ENCODE measurements at places on chromosomes 5 and 9.

GRCh38 chr5:57362951-57363350 is 119.7 kb downstream of the ACTBL2 start:
- no peak for DNase-seq

GRCh38 chr5:126277762-126278161 is 145.4 kb upstream of the GRAMD2B start:
- no peak for DNase-seq

DNA sequence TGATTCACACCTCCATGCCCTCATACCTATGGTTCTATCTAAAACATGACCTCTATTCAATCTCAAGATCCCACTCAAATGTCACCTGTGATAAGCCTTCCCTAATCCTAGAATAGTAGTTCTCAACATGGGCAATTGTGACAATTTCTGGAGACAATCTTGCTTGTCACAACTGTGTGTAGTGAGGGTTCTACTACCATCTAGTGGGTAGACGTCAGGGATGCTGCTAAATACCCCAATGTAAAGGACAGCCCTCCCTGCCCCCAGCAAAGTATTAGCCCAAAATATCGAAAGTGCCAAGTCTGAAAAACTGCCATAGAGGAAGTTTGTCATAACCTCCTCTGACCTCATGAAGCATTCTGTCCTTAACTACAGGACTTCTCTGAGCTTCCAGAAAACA is 32.0 kb downstream of the TBCA start:
- no peak for DNase-seq

DNA sequence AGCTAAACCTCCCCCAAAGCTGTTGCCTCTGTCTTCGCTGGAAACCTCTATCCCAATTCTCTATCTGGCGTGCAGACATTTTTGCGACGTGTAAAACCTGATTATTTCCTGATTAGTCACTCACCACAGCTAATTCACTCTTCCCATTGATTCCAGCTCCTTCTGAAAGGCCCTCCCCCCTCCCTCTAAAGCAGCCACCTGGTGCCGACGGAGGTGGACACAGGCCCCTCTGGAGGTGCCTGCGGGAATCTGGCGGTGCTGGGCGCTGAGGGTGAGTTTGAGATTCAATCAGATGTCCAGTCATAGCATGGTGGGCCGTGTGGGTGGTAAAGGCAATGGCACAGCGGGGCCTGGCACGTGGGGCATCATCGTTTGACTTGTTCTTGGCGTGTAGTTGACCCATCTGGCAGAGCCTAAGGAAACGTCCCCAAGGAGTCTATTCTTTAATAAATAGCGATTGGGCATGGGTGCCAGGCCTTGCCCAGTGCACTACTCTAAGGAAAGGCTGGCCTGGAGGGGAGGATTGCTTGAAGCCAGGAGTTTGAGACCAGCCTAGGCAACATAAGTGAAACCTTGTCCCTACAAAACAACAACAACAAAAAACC is 271.1 kb upstream of the MVB12B start:
- DNase-seq, result peak; percentile 20

DNA sequence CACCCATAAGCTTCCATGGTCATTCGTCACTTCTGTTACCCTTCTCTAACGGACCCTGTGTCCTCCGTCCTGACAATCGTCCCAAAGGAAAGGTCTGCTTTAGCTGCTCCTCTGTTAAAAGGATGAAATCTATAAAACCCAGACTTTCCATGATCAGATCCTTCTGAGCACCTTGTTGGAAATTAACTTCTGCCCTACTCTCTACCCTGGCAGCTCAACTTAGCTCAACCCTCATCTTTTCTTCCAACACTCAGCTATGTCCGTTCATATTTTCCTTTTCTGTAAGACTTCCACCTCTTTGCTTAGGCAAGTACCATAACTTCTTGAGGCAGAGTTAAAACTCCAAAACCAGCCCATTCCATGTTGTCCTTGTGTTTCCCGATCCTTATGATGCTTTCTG is 205.4 kb downstream of the SPATA31A6 start:
- DNase-seq, result no peak

DNA sequence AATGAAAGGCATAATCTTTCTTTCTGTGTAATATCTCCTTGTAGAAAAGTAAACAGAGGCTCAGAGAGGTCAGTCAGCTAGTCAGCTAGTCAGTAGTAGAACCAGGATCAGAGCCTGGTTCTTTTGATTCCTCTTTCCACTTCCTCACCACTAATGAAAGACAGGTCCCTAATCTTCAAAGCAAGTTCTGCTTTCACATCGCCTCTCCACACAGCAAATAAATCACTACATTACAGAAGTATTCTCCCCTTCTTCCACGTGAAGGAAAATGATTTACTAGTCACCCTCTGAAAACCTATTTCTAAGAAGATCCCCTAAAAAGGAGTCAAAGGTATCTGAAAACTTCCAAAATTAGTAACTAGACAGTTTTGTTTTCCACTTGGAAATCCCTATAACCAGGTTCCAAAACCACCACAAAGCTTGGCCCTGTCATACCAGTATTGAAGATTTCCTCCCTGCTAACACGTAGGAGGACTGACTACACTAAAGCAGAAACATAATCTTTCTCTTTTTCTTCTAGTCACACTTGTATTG is 140.5 kb upstream of the TARS1 start:
- no peak for DNase-seq

- no peak for DNase-seq
These were observed 67.0 kb downstream of the LPAR1 start for GRCh38 chr9:110971234-110971633.

- DNase-seq, result no peak
These were observed 131.8 kb downstream of the LURAP1L start for GRCh38 chr9:12906646-12907045.

DNA sequence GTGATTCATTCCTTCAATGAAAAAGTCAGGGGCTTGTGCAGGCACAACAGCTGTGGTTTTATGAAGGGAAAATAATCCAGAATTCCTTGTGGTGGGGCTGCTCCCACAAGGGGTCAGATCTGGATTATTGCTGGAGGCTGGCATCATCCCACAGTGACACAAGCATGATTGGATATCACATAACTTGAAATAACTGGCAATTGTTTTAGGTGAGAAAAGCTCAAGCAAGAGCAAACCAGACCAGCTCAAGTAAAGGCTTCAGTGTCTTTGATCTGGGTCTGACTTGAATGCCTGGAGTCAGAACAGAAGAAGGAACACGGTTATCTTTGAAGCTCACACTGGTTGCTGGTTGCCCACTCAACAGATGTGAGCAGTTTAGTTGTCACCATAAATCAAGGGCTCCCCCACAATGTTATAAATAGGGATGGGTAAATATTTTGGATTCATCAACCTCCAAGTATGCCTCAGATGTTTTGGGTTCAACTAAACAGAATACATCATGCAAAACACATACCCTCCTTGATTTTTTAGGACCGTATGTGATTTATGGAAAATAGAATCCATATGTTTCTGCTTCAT is 3.1 kb upstream of the ZNF474 start:
- peak; percentile 62 for DNase-seq

DNA sequence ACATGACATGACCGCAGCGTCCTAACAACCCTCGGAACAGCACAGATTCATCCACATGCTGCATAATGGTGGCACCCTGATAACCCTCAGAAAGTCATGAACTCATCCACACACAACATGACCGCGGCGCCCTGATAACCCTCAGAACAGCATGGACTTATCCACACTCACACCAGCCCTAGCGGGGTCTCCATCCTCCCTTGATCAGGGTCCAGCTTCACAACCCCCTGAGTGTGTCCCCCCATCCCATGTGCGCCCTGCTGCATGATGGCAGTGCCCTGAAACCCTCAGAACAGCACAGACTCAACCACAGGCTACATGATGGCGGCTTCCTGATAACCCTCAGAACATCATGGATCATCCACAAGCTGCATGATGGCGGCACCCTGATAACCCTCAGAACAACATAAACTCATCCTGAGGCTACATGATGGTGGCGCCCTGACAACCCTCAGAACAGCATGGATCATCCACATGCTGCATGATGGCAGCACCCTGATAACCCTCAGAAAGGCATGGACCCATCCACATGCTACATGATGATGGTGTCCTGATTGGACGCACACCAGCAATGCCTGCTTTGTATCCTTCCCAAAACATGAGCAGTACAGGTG is 28.3 kb downstream of the SLC6A3 start:
- DNase-seq, result no peak

- no peak for DNase-seq
These were observed 46.2 kb downstream of the SKIC3 start for GRCh38 chr5:95508550-95508949.

DNA sequence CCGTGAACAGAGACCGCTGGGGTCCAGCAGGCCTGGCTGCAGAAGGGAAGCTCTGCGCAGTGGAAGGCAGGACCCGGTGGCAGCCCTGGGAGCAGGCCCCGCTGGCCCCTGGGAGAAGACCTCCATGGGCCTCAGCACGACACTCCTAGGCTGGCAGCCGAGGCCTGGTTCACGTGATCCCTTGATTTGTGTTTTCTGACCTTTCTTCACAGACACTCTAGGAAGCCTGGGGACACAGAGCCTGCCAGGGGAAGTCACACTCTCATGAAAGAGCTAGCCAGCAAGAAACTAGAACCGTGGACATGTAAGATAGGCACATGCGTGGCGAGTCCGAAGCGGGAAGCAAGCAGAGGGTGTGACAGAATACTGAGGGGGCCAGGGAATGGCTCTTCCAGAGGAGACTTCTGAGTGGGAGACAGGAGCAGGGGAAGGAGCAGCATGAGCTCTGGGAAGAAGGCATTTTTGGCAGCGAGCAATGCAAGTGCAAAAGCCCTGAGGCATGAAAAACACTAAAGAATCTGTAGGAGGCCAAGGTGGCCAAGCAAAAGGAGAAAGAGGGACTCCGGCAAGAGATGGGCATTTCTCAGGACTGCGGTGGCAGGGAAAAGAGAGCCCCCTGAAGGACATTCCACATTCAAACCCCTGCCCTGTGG is 26.6 kb upstream of the IL17B start:
- no peak for DNase-seq
